Vagina (tissue), 2 donors: ENCODE measurements at places on chromosomes 13 and 19.
A peak's percentile ranks its signal among the peaks of the same experiment; 100 is the strongest.

GRCh38 chr19:39531834-39532232, 819 bp downstream of the EID2B start:
- DNase-seq = no peak

DNA sequence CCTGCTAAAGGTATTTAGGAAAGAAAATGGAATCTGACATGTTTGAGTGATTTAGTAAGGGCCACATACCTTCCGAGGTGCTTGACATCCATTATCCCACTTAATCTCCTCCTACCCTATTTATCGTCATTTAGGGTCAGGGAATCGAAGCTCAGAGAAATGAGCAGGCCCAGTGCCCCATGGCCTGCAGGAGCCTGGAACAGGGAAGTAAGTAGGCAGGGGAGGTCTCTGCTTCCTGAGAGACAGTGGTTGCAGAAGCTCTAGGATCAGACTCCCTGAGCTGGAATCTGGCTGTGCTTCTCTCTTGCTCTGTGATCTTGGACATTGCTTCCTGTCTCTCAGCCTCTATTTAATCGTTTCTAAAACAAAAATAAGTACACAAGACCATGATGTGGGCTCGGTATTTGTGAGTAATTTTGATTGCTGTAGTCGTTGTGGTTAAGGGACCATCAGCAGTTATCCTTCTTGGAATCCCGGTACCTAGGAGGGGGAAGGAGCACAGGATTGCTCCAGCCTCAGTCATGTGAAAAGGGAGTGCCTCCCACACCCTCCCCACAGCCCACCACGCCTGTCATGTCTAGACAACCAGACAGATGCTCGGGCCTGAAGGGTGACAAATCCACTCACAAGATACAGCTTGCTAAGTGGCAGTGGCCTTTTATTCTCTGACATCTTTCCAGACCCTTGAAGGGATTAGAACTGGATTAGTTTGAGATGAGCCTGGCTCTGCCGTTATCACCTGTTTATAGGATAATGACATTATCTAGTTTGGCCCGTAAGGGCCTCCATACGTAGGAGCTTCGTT, 169.2 kb upstream of the TSHZ3 start:
- DNase-seq = peak; percentile 25

- no peak for DNase-seq
Measured at GRCh38 chr13:110984381-110984780, 69.5 kb upstream of the ANKRD10 start.

DNA sequence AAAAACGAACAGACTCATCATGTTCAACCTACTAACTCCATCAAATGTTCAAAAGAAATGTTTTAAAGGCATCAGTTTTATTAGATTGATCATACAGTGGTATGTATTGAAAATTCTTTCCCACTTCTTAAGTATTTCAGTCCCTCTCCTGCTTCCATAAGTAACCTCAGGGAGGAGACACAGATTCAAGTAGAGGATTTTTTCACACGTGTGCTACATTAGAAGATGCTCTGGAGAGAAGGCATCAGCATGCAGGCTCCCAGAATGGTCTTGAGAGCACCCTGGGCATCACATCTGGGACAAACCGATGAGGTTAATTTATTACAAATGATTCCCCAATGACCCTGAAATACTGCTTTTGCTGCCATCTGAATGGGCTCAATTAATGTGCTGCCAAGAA, 3.6 kb downstream of the GPR12 start:
- no peak for DNase-seq

- DNase-seq = no peak
Measured at GRCh38 chr19:31943191-31943661, 402.2 kb upstream of the ZNF507 start.

- no peak for DNase-seq
Measured at GRCh38 chr13:32840989-32841713, 175.1 kb upstream of the KL start.

- DNase-seq = no peak
Measured at GRCh38 chr13:39498471-39499114, 104.4 kb downstream of the LHFPL6 start.

GRCh38 chr19:35704218-35704617, at the start of gene ZBTB32:
ZBTB32 (plus strand) TSS chr19:35704558; CDS start chr19:35714627, 10,069 bp downstream.
- no peak for DNase-seq

GRCh38 chr19:14091813-14092462, 1.4 kb upstream of the SAMD1 start:
- DNase-seq = no peak

DNA sequence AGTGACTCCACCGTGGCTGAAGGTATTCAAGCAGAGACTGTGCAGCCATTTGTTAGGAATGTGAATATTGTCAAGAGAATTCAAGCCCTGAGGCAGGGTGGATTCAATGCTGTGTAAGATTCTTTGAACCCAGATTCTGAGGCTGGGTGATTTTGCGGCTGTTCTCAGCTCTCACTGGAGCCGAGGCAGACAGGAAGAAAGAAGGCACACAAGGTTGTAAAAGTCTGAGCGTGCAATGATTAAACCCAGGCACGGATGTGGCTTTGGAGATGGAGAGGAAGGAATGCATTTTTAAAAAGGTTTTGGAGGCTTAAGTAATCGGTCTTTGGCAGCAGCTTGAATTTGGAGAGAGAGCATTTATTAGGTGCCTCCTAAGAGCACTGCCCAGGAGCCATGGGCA, 187.9 kb downstream of the KATNAL1 start:
- no peak for DNase-seq

DNA sequence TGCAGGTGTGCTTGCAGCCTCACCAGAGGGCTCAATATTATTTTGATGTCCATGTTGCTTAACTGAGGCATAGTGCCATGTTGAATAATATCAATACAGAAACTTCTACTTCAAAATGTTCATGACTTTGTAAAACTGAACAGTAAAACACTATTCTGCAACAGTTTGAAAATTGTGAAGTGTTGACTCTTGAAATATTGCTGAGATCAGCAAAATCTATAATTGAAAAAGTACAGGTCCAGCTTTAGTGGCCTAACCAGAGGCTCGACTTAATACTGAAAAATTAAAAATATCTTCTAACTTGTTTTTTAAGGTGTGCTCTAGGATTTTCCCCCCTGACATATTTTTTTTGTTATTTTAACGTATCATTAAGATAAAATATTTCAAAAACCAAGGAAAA, 1460.7 kb downstream of the EFNB2 start:
- no peak for DNase-seq

DNA sequence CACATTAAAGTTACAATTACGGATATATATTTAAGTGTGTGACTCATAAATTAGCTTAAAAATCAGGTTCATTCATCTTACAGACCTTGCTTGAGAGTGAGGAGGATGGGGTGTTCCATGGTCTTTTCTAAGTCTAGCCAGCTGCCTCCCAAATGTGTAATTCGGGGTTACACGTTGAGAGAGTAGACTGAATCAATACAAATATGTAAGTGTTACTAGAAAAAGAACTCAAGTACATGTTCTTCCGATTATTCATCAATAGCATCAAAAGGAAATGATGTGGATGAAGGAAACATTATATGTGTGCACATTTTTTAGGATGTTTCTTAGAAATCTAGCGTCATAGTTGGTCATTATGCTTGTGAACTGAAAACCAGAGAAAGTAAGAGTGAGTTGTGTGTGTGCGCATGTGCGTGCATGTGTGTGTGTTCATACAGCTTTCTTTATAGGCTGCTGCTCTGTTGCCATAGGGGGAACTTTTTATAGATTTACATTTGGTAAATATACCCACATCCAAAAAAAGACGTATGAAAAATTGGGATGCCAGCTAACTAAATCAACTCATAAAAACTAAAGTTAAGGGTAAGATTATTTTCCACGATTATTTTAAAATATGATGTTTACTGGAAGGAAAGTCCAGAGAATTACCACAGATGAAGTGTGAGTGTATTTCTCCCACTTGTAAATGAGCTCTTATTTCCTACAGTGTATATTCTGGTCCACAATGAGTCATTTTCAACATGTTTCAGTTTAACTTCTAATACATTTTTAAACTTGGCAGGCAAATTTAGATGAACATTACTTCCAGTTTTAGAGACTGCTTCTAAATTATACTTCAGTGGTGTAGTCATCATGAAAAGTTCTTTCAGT, 82.4 kb downstream of the PIBF1 start:
- no peak for DNase-seq

DNA sequence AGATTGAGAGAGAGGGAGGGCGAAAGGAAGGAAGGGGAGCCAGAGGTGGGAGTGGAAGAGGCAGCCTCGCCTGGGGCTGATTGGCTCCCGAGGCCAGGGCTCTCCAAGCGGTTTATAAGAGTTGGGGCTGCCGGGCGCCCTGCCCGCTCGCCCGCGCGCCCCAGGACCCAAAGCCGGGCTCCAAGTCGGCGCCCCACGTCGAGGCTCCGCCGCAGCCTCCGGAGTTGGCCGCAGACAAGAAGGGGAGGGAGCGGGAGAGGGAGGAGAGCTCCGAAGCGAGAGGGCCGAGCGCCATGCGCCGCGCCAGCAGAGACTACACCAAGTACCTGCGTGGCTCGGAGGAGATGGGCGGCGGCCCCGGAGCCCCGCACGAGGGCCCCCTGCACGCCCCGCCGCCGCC, at the start of gene TNFSF11:
Gene TNFSF11 (plus strand): TSS at position 142 of the 400 bp plus-strand sequence. CDS start 152 bp downstream, at position 294.
- no peak for DNase-seq

- DNase-seq = no peak
Measured at GRCh38 chr19:335072-335471, 9.5 kb downstream of the MIER2 start.

- peak; percentile 99 for DNase-seq
Measured at GRCh38 chr19:51367565-51368365, 1.0 kb downstream of the CLDND2 start.

- DNase-seq = no peak
Measured at GRCh38 chr13:40569024-40569350, 97.5 kb downstream of the FOXO1 start.

- no peak for DNase-seq
Measured at GRCh38 chr19:38551450-38551813, 66.3 kb downstream of the MAP4K1 start.

DNA sequence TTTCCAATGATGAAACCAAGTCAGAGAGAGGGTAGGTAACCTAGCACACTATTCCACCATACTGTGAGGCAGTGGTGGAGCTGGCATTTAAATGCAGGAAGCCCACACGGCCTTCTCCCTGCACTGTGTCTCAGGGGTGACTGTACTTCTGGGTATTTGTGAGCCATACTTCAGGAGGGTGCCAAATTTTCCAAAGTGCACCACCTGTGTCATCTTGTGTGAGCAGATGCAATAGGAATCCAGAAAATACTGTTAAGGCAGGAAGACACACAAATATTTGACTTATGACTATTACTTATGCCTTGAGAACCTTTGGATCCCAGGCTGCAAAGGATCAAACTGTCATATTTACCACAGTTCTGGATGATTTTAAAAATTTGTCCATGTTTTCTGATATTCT, 17.3 kb downstream of the ZNF229 start:
- DNase-seq = no peak

DNA sequence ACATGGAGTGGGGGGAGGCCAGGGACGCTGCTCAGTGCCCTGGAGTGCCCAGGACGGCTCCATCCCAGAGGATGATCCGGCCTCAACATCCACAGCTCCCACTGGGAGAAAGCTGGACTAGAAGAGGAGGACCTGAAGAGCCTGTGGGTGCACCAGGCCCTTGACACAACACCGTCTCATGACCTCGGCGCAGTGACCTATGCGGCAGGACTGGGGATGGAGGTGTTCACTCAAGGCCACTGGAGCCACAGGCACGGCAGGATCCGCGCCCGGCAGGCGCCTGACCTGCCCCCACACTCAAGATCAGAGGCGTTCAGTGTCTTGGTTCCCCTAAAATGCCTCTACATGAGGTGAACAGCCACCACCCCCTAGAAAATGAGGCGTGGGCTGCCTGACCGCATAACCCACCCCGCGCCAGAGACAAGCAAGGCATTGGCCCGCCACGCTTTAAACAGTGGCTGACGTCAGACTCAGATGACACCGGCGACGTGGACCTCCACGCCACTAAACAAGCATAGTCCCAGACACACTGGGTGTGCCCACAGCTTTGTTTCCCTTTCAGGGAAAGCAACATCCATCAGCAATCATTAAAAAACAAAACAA, 8.0 kb downstream of the SGTA start:
- no peak for DNase-seq
